Smooth muscle cell of the umbilical artery (primary cell): ENCODE measurements at places on chromosomes 11 and 22. TPM values are rescaled to one million over a fixed set of nuclear protein-coding genes. Genes with fewer than 3 reads are reported as not detected.

CEND1 gene
- 0.89 and 1.8 TPM in 2 replicates for total RNA-seq

SERPIND1 gene
- not detected in 2 replicates for total RNA-seq

ACRV1 gene
- total RNA-seq = not detected in 2 replicates

FAT3 gene
- total RNA-seq = 1.2 and 2.0 TPM in 2 replicates

UBQLNL gene
- total RNA-seq = 0.05 and 0.30 TPM in 2 replicates

RFPL3 gene
- not detected in 2 replicates for total RNA-seq

EPS8L2 gene
- 18.7 and 31.3 TPM in 2 replicates for total RNA-seq

MYOD1 gene
- not detected in 2 replicates for total RNA-seq

YAP1 gene
- 139 and 154 TPM in 2 replicates for total RNA-seq

PTGDR2 gene
- total RNA-seq = under 0.01 and 0.05 TPM in 2 replicates

GAL3ST3 gene
- 0.23 TPM in 1 of 2 replicates, not detected in the other for total RNA-seq

ST3GAL4 gene
- total RNA-seq = 31.2 and 35.2 TPM in 2 replicates

AAMDC gene
- 14.2 and 36.8 TPM in 2 replicates for total RNA-seq

MMP12 gene
- 0.18 and 1.2 TPM in 2 replicates for total RNA-seq

VSIG10L2 gene
- not detected in 2 replicates for total RNA-seq

HYLS1 gene
- 3.0 and 4.3 TPM in 2 replicates for total RNA-seq

UPK2 gene
- total RNA-seq = not detected in 2 replicates
